ENCODE measurements at places on chromosomes 4 and X. TPM values are rescaled to one million over a fixed set of nuclear protein-coding genes. Genes with fewer than 3 reads are reported as not detected.
A peak's percentile ranks its signal among the peaks of the same experiment; 100 is the strongest.

GRCh38 chrX:39018541-39018940, 217.3 kb downstream of the MID1IP1 start:
- no peak for DNase-seq
- H3K27ac ChIP-seq: no peak overlapping the region
- H3K4me3 ChIP-seq: no peak overlapping the region

DNA sequence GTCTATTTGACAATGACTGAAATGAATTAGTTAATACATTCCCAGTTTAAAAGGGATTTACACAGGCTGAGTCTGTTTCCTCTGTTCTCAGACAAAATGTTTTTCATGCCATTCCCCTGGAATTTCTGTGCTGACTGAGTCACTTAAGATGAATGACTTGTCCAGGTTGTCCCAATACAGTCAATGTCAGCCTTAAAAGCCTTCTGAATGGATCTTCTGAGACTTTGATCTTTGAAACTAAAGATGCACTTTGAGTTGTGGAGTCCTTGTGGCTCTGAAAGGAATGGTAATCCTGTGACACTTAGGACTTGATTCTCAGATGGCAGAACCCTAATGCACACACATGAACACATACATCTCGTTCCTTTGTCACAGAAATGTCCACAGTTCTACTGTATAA, 622.2 kb upstream of the GRID2 start:
- H3K27ac ChIP-seq: no peak overlapping the region
- H3K4me1 ChIP-seq: no peaks in the 10 kb centered on the region
- peak; percentile 2 for DNase-seq
- H3K4me3 ChIP-seq: no peak overlapping the region

RAB33A gene
- total RNA-seq: 4.9 TPM

TEC gene
- total RNA-seq: 8.3 TPM

- H3K4me1 ChIP-seq: no peaks in the 10 kb centered on the region
- H3K27ac ChIP-seq: no peak overlapping the region
- no peak overlapping the region for H3K4me3 ChIP-seq
- no peaks in the 10 kb centered on the region for H3K27me3 ChIP-seq
These were observed 38.5 kb upstream of the MSANTD1 start for GRCh38 chr4:3210467-3210866.

DNA sequence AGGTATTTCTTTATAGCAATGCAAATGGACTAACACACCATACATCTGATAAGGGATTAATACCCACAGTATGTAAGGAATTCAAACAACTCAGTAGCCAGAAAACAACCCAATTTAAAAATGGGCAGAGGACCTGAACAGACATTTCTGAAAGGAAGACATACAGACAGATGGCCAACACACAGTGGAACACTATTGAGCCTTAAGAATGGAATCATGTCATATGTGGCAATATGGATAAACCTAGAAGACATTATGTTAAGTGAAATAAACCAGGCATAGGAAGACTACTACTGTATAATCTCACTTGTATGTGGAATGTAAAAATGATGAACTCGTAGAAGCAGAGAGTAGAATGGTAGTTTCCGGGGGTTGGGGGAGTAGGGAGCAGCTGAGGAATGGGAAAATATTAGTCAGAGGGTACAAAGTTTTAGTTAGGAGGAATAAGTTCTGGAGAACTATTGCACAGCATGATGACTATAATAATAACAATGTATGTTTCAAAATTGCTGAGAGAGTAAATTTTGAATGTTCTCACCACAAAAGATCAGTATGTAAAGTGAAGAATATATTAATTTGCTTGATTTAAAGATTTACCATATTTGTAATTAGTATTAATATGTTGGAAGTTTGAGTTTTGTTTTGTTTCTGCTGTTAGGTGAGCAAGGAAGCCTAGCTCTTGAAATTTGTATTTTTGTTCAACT, 25.2 kb downstream of the WDR44 start:
- H3K36me3 ChIP-seq: no peaks in the 10 kb centered on the region
- H3K27me3 ChIP-seq: no peaks in the 10 kb centered on the region
